ENCODE measurements at places on chromosomes 4 and X.

DNA sequence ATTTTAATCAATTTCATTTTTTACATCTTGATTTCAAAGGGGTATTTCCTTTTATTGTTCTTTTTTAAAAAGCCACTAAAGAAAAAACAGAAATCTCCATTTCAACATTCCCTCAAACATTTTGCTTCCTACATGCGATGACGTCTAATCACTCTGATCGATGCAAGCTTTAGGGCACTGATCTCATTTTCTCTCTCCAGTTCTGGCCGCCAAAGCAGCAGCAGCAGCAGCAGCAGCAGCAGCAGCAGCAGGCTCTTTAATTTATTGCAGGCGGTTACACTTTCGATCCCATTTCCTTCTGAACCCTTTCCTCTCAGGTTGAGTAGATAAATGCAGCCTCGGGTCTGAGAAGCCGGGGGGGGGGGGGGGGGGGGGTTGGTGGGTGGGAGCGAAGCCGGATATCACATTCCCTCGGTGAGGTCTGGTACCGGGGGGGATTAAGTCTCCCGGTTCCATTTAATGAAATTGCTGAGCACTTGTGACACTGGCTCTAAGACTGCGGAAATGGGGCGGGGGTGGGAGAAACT lies 3.4 kb upstream of the PCDH7 start:
- DNase-seq = no peak

- no peak for DNase-seq
These were observed 180.7 kb upstream of the PGRMC2 start for GRCh38 chr4:128468123-128468989.

GRCh38 chrX:155216940-155217440 lies 730 bp downstream of the VBP1 start:
- no peak for DNase-seq

DNA sequence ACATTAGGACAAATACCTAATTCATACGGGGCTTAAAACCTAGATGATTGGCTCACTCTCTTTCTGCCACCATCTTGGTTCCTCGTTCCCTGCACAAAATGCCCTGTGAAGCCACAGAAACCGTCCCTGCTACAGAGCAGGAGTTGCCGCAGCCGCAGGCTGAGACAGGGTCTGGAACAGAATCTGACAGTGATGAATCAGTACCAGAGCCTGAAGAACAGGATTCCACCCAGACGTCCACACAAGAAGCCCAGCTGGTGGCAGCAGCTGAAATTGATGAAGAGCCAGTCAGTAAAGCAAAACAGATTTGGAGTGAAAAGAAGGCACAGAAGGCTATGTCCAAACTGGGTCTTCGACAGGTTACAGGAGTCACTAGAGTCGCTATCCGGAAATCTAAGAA lies 34.3 kb downstream of the TRIM61 start:
- DNase-seq = no peak

GRCh38 chr4:119151161-119151560 lies 15.5 kb downstream of the MYOZ2 start:
- no peak for DNase-seq

GRCh38 chr4:177292171-177292570 lies 17.5 kb upstream of the NEIL3 start:
- DNase-seq = no peak

DNA sequence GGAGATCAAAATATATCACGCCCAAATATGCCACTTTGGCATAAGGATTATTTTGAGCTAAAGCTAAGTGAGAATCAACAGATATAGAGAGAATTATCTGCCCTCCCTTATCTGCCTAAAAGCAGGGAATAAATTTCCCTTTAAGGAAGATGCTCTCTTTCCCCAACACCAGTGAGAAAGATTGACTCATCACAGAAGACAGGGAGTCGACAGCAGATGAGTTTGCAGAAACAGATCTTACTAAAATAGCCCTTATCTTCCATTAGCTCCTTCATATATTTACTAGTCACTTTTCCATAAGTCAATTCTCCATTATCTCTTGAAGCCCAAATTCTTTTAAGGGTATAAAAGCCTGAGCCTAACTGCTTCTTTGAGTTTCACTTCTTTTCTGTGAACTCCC lies 156.6 kb downstream of the CAMK2D start:
- DNase-seq = no peak

GRCh38 chrX:72296991-72297390 lies 8.7 kb downstream of the CITED1 start:
- no peak for DNase-seq

- DNase-seq = no peak
These were observed 353.6 kb downstream of the TRIML1 start for GRCh38 chr4:188492886-188493285.

GRCh38 chrX:30973784-30974427 lies 84.9 kb upstream of the TAB3 start:
- no peak for DNase-seq

GRCh38 chrX:65601530-65602220 lies 65.8 kb upstream of the MSN start:
- DNase-seq = peak; percentile 65

GRCh38 chrX:130896802-130897501 lies 6.1 kb downstream of the ENOX2 start:
- DNase-seq = no peak

GRCh38 chrX:133999031-133999705 lies 13.8 kb upstream of the GPC3 start:
- peak; percentile 7 for DNase-seq

- DNase-seq = peak; percentile 54
These were observed 57.1 kb downstream of the USP9X start for GRCh38 chrX:41142130-41142910.

DNA sequence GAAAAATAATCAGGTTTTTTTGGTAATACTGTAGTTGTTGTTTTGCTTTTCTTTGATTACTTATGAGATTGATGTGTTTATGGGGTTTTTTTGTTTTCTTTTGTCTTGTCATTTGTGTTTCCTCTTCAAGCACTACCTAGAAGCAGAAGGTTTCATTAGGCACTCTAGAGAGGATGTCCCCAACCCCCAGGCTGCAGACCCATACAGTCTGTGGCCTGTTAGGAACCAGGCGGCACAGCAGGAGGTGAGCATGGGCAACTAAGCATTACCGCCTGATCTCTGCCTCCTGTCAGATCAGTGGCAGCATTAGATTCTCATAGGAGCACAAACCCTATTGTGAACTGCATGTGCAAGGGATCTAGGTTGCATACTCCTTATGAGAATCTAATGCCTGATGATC lies 22.9 kb upstream of the NOCT start:
- DNase-seq = no peak

- DNase-seq = peak; percentile 92
These were observed 16.5 kb downstream of the TBC1D14 start for GRCh38 chr4:6926081-6926480.

GRCh38 chr4:6231663-6232165 lies 31.4 kb upstream of the JAKMIP1 start:
- DNase-seq = no peak

DNA sequence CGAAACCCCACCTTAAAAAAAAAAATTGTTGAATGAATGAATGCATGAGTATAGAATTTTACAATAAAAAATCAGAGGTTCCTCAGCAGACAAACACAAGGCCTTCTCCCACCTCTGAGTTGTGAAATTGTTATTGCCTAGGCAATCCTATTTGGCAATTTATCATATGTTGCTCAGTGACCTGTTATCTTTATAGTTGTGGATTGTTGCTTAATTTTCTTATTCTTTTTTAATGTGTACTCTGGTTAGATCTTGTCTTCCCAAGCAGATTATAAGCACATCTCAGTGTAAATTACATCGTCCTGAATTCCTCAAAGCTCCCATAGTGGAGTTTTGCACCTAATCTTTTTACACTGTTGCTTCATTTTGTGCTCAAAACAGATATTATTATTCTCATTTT lies 71.9 kb downstream of the RBM47 start:
- peak; percentile 59 for DNase-seq

GRCh38 chr4:12579172-12579571 lies 905.0 kb downstream of the RAB28 start:
- peak; percentile 8 for DNase-seq

GRCh38 chr4:87865960-87866598 lies 33.3 kb downstream of the MEPE start:
- DNase-seq = peak; percentile 18

- no peak for DNase-seq
These were observed 57.2 kb downstream of the MFAP3L start for GRCh38 chr4:169968999-169969398.

- peak; percentile 88 for DNase-seq
These were observed 10.2 kb upstream of the CRLF2 start for GRCh38 chrX:1222531-1223241.

DNA sequence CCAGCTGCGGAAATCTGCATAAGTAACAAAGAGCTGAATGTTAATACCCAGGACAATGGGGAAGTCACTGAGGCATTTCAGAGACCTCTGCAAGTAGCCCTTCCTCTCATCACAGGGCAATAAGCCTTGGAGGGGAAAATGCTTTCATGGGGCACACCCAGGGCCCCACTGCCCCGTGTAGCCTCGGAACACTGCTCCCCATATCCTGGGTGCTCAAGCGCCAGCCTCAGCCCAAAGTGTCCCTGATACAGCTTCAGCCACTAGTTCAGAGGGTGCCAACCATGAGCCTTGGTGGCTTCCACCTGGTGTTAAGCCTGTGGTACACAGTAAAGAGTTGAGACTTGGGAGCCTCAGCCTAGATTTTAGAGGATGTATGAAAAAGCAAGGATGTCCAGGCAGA lies 402.8 kb upstream of the CXorf51A start:
- DNase-seq = no peak

DNA sequence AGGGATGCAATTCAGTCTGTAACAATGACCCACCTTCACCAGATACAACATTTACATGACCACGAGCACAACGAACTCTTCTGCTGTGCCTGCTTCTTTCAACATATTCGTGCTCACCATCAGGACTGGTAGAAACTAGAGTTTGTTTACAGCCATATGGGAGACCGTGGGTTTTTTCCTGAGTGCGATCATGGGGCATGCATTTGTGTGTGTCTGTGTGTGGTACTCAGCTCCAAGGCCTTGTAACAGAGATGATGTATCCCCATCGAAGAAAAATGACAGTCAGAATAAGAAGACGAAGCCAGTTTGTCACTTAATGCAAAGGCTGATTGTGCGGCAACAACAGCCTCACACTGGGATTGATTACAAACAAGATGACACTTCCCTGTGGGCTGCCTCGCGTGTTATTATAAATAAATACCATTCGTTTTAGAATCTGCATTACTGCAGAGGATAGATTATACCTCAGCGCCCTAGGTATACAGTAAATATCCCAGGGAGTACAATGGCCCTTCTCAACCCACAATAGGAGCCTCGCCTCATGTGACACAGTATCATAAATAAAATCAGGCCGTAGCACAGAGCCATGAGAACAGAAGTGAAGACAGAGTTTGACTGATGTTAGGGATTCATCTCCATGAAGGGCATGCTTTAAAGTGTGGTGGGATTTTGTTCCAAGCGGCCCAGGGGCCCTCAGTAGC lies 97.3 kb upstream of the NOCT start:
- DNase-seq = no peak

DNA sequence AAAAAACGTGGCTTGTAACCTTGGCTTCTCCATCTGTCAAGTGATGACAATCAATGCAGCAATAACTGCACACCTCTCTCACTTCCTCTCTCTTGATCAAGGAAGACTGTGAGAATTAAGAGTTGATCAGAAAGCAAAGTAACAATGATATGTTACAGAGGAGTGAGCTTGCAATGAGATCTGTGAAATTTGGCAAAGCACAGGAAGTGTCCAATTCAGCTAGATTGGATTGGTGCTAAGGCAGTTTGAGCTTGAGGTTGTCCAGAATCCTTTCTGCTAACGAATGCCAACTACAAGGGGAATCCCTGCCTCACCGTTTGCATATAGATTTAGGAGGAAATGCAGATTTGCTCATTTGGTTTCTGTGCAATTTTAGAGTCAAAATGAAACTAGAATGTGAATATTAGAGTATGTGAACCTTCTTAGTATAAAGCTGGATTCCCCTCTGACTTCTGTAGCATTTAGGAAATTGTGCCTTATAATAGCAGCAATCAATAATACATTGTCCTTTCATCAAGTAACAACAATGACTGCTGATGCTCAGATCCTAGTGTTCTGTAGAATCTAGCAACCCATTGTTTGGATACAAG lies 346.4 kb downstream of the PTTG2 start:
- no peak for DNase-seq

GRCh38 chrX:97672608-97673007 lies 788.9 kb downstream of the RPA4 start:
- DNase-seq = no peak

DNA sequence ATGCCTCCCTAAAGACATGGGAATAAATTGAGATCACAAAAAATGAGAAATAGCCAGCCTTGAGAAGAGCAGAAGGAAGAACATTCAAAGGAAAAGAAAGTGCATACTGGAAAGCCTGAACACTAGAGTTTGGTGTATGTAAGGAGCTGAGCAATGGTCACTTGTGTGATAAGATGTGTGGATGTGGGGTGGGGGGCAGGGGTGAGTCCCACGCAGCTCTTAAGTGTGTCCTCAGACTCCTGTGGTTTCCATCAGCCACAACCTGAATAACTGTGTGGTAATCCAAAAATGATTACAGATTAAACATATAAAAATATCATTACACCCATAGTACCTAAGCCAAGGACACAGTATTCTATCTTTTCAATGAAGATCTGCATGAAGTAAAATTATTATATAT lies 59.9 kb downstream of the ELOVL6 start:
- no peak for DNase-seq

- no peak for DNase-seq
These were observed at the start of gene GABRE for GRCh38 chrX:151974336-151975227. Gene GABRE, minus strand, starts transcription at chrX:151974676. Its CDS starts 51 bp downstream, at chrX:151974625.

- no peak for DNase-seq
These were observed 11.6 kb downstream of the PLAC1 start for GRCh38 chrX:134646691-134647090.

DNA sequence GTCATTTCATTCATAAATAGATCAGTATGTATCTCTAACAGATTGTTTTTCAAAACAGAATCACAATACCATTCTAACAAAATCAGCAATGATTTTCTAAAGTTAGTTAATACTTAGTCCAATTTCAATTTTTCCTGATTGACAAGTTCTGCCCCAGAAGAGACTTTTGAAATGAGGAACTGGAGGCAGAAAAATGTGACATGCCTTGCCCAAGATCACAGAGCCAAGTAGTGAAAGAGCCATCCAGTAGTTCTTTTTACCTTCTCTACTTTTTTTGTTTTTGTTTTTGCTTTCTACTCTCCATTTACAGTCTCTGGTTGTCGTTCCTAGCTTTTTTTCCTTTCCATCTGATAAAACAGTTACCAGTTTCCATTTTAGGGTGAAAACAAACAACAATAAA lies 129.3 kb upstream of the TMEM164 start:
- DNase-seq = no peak

DNA sequence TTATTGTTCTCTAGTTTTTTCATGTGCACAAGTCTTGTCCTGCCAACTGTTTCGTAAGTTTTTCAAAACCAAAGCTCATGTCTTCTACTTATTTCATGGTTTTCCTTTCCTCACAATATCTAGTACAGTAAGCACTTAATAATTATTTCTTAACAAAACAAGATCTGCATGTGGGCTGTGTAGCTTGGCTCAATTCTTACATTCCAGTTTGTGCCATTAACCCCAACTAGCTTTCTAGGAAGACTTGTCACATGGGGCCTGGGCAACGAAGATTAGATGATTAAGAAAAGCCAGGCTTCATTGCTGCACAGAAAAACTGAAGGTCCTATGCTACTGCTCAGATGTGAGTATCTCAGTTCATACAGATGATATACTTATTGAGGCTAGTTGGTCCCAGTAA lies 155.3 kb upstream of the TEX13A start:
- DNase-seq = no peak
